Sciatic nerve (tissue), 2 donors: ENCODE measurements at places on chromosomes 2 and 18. TPM values are rescaled to one million over a fixed set of nuclear protein-coding genes. Genes with fewer than 3 reads are reported as not detected.

Gene SLC30A3
- total RNA-seq: not detected

DNA sequence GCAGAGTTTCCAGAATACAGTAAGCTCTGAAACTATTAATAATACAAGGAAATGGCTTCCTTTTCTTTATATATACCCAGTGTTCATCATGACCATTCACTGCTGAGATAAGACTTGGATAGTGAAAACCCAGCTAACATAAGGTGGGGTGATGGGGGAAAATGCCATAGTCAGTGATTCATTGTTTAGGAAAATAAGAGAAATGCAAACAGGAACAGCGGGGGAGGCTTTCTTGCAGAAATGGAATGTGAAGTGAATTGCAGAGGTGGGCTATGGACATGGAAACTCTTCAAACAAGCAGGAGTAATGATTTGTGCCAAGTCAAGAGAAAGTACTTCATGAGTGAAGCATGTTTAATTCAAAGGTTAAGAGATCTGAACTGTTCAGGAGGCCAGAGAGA lies 519.4 kb downstream of the TDRD15 start:
- no peak for DNase-seq

Gene C1GALT1C1L
- 0.49 TPM for total RNA-seq

GRCh38 chr18:644395-645004 lies 13.0 kb upstream of the TYMS start:
- DNase-seq: no peak

DNA sequence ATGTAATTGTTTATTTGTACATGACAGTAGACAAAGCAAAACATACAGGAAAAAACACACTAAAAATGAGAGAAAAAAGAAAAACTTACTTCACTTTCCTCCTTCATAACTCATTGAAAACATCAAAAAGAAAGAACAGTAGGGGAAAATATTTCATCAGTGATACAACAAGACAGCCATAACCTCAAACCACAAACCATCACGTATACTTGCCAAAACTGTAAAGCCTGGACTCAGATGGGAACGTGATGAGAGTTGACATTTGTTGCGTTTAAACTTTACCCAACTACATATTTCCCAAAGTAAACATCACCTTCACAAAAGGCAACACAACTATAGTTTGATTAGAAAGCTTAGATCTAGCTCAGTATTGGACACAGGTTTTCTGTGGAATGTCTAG lies 278.2 kb upstream of the COL3A1 start:
- DNase-seq: no peak

DNA sequence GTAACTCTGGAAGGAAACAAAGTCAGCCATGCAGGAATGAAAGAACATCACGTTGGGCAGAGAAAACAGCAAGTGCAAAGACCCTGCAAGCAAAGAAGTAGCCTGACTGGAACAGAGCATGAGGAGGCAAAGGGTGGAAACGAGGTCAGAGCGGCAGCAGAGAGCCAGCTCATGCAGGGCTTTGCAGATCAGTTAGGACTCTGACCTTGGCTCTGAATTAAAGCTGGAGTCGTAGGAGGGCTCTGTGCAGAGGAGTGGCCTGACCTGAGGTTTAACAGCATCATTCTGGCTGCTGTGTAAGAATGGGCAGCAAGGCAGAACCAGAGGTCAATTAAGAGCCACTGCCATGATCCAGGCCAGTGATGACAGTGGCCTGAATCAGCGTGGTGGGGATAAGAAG lies 220.7 kb downstream of the PRKCE start:
- no peak for DNase-seq

Gene REG1B
- 2.3 TPM for total RNA-seq

DNA sequence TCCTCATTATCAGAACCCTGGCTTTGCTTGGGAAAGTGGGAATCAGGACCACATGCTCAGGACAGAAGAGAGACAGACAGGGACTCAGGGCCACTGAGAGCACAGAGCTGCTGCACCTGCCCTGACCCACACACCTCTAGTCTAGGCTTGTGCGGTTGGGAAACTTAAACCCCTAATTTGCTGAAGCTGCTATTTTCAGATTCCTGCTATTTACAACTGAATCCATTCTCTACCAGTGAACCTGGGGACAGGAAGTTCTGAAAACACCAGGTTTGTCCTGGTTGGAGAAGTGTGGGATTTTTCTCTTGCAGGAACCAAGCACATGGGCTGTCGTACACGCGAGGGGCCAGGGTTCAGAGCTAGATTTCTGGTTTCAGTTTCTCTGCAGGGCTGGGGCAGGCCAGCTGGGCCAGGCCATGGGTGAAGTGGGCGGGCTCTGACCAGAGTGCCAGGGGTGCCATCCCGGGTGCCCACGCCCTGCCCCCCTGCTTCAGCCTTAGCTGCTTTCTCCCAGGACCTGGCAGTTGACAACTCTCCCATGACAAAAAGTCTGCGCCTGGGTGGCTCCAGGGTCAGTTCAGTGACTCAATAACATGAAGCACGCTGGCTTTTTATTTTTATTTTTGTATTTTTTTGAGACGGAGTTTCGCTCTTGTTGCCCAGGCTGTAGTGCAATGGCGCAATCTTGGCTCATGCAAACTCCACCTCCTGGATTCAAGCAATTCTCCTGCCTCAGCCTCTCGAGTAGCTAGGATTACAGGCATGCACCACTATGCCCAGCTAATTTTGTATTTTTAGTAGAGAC lies 51.3 kb upstream of the SLC1A4 start:
- peak; percentile 73 for DNase-seq

Gene SIX2
- total RNA-seq: 3.6 TPM

GRCh38 chr18:44556296-44556695 lies 124.4 kb upstream of the SETBP1 start:
- DNase-seq: no peak

Gene DCC
- not detected for total RNA-seq

Gene GPR35
- total RNA-seq: 3.2 TPM

Gene SLC38A11
- 1.2 TPM for total RNA-seq

DNA sequence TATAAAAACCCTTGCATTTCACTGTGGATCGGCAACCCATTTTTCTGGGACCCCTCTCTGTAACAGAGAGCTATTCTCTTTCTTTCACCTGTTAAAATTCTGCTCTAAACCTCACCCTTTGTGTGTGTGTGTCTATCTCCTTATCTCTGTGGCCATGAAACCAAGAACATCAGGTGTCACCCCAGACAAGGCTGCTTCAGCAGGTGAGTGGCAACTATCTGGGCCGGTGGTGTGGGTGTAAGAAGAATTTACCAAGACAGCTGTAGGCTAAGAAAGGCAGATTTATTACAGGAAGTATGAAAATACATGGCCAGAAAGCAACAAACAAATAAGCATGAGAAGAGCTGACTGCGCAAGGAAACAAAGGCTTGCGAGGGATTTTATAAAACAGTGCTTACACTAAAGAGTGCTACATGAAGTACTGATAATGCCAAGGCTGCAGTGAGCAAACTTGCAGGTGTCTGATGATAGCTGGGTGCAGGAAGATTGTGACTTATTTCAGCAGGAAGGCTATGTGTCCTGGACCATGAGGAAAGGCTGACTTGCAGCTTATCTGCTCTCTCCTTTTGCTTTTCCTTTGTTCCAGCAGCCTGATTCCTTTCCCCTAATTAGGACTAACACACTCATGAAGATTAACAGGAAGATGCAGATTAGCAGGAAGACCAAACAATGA lies 421.1 kb downstream of the PTH2R start:
- no peak for DNase-seq

Gene SLC16A14
- 7.4 TPM for total RNA-seq

GRCh38 chr2:70959851-70960832 lies 18.3 kb upstream of the ANKRD53 start:
- peak; percentile 43 for DNase-seq

Gene TUBA4B
- total RNA-seq: not detected

GRCh38 chr18:57220480-57220879 lies 73.6 kb downstream of the BOD1L2 start:
- DNase-seq: no peak

Gene TTR
- total RNA-seq: not detected

Gene ATOH8
- total RNA-seq: 57.2 TPM

Gene GRB14
- total RNA-seq: 20.2 TPM

DNA sequence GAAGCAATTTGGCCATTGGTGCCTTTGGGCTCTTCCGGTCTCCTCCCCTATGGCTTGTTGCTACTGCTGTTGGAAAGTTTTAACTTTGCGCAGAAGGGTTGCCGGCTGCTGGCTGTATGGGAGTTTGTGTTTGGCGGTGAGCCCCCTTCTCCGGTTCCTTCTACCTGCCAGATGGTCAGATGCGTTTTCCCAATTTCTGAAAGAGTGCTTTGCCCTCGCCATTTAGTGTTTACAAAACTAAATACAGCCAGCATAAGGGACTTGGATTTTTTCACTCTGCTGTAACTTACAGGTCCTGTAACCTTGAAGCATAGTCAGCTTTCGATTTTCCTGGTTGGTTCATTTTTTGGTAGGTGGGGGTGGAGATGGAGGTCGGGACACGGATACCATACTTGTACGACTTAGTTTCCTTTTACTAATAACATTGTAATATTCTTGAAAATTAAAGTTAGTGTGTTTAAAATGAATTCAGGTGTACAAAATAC lies 604 bp downstream of the COQ10B start:
- no peak for DNase-seq

DNA sequence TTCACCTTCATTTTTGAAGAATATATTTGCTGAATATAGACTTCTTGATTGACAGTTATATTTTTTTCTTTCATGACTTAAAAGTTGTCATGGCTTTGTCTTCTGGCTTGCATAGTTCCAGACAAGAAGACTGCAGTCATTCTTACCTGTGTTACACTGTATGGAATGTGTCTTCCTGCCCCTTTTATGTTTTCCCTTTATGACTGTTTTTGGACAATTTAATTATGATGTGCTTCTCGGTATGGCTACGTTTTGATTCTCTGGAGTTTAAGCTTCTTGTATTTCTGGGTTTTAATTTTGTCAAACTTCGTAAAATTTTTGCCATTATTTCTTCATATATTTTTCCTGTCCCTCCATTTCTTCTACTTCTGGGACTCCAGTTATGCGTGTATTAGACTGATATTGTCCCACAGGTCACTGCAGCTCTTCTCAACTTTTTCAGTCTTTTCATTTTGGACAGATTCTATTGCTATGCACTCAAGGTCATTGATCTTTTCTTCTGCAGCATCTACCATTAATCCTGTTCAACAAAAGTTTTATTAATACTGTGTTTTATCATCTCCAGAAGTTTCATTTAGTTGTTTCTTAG lies 17.1 kb downstream of the MTERF4 start:
- no peak for DNase-seq

- no peak for DNase-seq
Observed at GRCh38 chr2:84247532-84247931, 211.5 kb downstream of the SUCLG1 start.

Gene CPO
- total RNA-seq: 0.89 TPM

Gene CD207
- 1.4 TPM for total RNA-seq

DNA sequence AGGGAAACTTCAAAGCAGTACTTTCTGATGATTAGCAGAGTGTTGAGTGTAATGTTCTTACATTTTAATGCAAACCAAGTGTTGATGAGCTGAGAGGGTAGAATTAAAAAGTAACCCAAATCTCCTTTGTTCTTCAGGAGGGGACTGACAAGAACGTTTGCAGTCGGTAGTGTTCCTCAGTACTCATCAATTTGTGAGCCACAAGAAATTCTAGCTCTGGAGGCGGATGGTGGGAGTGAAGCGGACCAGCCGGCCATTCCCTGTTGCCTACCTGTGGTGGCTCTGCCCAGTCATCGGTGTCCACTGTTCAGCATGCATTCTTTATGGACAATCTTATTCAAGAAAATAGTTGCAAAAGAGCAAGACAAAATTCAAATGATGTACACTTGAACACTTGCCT lies 438.6 kb upstream of the POU3F3 start:
- DNase-seq: no peak

DNA sequence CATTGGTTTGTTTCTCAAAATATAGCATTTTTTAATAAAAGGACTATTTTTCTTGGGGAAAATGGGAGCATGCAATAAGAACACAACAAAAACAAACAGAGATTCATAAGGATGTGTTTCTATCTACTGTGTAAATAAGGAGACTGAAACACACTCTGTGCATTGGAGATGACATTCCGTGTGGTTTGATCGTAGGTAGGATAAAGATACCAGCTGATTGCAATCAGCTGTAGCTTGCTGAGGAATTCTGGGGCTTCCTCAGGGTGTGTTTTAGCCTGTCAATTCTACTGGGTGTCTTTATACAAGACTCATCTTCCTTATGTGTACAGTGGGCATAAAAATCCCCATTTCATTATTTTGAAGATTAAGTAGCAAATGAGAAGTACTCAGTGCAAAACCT lies 591.6 kb downstream of the DSC3 start:
- DNase-seq: no peak

Gene CBLN2
- total RNA-seq: not detected

DNA sequence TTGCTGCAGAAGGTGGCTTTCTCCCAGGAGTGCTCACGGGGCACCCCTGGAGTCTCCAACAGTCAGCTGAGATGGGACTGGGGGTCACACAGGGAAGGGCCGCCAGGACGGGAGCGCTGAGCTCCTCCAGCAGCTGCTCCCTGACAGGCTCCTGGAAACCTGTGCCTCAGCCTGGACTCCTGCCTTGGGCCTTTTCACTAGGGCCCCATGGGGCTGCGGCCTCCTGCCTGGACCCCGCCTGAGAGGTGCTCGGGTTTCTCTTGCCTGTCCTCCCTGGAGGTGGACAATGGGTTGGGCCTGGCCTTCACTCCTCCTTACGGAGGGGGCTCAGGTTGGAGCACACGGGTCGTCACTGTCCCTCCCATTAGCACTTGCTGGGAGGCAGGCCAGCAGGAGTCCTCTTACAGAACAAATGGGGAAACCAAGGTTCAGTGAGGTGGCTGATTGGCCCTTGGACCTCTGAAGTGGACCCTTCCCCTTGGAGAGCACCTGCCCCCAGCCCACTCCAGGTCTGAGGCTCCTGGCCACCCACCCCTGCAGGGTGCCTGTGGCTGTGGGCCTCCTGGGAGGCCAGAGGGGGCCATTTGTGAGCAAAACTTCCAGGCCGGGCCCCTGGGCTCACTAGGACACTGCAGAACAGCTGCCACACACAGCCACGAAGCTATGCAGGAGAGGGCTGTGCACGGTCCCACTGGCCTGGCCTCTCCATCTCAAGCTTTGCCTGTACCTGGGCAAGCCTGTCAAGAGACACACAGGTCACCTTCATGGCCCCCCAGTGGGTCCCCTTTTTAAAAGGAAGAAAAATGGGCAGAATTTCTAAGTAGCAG lies 57.1 kb upstream of the ODC1 start:
- peak; percentile 47 for DNase-seq

DNA sequence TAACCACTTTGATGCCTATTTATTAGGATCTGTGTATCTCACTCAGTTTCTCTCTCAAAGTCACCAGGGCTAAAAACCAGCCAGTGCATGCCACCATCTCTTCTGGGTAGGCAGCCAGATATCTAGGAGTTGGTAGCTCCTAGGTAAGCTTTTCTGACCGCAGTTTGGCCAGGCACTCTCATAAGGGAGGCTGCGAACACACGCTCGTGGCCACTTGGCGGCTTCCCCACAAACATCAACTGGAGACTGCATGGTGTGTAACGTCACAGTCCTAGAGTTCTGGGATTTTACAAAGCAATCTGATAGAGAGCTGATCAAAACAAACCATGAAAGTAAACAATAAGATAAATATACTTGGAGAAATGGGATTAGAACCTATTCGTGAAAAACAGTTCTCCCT lies 424.3 kb upstream of the ACVR2A start:
- DNase-seq: no peak

Gene NRBP1
- total RNA-seq: 77.6 TPM

Gene SERPINB10
- not detected for total RNA-seq

Gene STPG4
- 0.89 TPM for total RNA-seq

Gene ABCG8
- not detected for total RNA-seq
